SJSA1 (cell line): ENCODE measurements at places on chromosomes 2 and 18. TPM values are rescaled to one million over a fixed set of nuclear protein-coding genes. Genes with fewer than 3 reads are reported as not detected.

Gene CCDC121
- total RNA-seq: 2.4 and 2.9 TPM in 2 replicates

DNA sequence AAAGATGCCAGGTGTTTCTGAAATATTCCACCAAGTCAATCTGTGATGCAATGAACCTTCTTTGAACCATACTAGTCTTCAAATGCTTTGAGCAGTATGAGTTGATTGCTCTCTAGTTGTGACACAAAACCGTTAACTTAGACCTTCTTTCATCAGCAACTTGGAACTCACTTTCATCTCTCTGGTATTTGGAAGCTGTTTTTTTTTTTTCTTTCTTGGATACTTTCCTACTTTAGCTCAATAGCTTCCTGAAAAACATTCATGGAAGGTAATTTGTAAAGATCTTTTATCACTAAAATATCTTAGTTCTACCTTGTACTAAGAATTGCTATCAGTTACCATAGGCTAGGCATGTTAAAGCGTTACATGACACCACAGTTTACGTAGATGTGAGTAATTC lies 1071.9 kb upstream of the CHAC2 start:
- H3K4me3 ChIP-seq: no peak overlapping the region
- no peak for DNase-seq
- no peaks in the 10 kb centered on the region for H3K36me3 ChIP-seq
- H3K27me3 ChIP-seq: no peaks in the 10 kb centered on the region
- no peaks in the 10 kb centered on the region for H3K4me1 ChIP-seq
- no peak overlapping the region for H3K27ac ChIP-seq

- no peaks in the 10 kb centered on the region for H3K4me1 ChIP-seq
- DNase-seq: no peak
- H3K4me3 ChIP-seq: no peak overlapping the region
Measured at GRCh38 chr18:57027190-57027708, 119.6 kb upstream of the BOD1L2 start.

Gene ATG4B
- 80.9 and 105 TPM in 2 replicates for total RNA-seq
